ENCODE measurements at places on chromosomes 11 and 22.

GRCh38 chr22:41216984-41217383 lies 11.9 kb downstream of the L3MBTL2 start:
- DNase-seq: no peak

DNA sequence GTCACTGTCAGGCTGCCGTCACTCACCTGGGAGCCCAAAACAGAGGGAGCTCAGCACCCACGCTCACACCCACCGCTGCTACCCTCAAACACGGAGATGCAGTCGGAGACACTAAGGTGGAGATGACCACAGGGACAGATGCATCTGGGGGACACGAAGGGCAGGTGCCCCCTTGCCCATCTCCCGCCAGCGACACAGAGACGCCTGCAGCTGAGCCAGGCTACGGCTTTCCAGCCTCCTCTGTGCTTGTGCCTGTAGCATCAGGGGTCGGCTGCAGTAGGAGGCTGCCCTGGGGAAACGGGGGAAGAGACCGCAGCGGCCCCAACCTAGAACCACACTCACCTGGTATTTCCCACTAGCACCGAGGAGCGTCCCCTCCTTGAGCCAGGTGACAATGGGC lies 19.3 kb downstream of the IGSF9B start:
- no peak for DNase-seq

DNA sequence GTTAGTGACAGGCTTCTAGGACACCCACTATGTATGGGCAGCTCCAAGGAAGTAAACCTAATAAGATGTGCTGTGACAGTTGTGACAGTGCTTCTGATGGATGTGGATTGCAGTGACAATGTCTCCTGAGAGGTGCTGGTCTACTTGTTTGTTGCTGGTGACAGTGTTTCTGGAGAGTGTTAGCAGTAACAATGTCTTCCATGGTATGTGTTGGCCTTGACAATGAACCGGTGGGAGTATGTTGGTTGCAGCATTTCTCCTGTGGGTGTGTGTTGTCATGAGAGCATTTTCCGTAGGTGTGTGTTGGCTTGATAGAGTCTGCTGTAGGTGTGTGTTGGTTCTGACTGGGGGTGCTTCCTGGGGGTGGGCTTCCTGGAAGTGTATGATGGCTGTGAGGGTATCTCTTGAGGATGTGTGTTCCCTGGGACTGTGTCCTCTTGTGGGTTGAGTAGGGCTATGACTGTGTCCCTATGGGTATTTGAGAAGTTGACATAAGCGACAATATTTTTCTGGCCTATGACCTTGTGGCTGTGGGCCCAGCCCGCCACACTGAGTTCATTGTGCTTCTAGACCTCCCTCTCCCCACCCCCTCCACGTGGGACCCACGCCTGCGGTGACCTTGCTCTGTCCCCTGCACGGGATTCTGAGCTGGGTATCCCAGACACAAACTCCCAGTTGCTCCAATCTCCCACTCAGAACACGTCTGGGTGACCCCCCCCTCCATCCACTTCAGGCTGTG lies 1.2 kb downstream of the DCHS1 start:
- no peak for DNase-seq

- DNase-seq: no peak
Measured at GRCh38 chr22:47612311-47612910, 850.0 kb downstream of the TBC1D22A start.

DNA sequence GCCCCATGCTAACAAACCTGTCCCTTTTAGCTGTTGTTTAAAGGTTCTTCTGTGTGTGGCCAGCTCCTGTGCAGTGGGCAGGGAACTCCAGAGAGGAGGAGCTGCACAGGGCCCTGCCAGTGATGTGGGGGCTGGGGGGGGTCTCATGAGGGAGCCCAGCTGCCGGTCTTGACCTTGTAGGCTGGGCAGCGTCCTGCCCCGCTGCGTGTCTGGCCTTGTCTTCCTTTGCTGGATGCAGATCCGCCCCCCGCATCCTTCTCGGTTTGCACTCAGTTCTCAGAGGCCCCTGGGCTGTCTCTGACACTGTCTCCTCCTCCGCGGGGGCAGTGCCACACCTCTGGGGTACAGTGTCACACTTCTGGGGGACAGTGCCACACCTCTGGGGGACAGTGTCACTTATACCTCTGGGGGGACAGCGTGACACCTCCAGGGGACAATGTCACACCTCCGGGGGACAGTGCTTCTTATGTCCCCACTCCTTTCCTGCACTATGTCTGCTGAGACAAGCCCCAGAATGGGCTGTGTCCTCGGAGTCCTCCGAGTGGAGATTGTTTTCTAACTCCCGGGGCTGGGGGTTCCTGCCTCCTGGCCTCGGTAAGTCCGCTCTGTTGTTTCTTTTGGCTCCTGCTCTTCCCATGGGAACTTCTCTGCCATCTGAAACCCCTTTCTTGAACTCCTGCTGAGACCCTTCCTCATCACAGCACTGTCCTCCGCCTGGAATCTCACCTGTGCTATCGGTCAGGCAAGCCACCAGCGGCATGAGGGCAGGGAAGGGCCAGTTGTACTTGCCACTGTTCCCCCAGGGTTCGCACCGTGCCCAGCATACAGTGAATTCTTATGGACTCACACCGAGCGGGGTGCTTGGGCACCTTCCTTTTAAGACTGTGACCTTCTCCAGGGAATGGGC lies 788.3 kb downstream of the TBC1D22A start:
- no peak for DNase-seq

- no peak for DNase-seq
Measured at GRCh38 chr11:131246663-131247062, 123.8 kb upstream of the NTM start.

DNA sequence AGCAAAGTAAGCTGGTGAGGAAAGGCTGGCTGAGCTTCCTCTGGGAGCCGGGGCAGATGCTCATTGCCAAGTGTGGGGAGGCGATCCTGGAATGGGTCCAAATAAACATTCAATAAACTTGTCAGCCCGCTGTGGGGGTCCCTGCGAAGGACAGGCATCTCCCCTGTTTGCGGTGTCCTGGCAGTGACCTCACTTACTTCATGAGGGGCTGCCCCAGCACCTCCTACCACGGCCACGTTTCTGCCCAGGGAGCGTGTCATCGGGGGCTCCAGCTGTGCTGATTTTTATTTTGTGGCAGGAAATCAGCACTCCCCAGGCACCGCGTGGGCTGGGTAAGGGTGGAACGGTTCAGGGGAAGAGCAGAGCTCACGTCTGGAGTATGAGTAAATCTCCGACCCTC lies 493.9 kb upstream of the B3GAT1 start:
- DNase-seq: no peak

GRCh38 chr11:25211635-25212254 lies 714.9 kb downstream of the LUZP2 start:
- DNase-seq: no peak

DNA sequence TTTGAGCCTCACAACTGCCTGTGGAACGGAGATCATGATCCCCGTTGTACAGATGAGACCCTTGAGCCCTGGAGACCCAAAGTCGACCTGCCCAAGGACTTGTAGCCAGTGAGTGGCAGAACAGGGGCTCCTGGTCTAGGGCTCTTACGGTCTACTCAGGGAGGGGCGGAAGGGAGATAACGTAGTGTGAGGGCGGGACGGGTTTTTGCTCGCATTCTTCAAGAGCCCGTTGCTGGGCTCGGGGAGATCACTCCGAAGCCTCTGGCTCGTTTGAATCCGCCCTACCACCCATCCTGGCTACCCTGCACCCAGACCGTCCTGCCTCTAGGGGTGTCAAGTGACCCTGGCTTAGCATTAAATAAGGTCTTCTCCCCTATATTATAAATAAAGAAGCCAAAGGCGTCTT lies 639 bp downstream of the CRY2 start:
- peak; percentile 49 for DNase-seq

DNA sequence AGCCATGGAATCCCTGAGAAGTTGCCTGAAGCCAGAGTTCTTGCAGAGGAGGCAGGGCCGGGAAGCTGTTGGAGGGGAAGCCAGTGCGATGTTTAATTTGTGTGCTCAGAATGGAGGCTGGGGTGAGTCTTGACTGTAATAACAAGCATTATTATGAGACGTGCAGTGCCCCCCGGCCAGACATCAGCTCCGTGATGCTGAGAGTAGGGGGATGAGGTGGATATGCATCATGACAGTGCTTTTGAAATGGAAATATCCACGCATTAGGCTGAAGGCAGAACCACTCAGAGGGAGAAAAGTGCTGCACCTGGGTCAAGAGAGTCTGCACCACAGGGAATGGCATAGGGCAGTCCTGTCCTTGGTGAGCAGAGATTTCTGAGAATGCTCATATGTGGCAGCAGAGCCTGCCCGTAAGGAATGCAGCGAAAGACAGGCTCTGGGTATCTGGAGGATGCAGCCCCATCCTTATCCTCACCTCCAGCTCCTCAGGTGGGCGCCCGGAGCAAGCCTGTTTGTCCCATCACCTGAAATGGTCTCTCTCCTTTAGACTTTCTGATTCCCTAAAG lies 37.6 kb upstream of the SEZ6L start:
- DNase-seq: no peak

GRCh38 chr11:130462101-130462885 lies 13.8 kb downstream of the ADAMTS15 start:
- DNase-seq: no peak

GRCh38 chr11:10495464-10495786 lies 40.4 kb downstream of the AMPD3 start:
- DNase-seq: no peak

DNA sequence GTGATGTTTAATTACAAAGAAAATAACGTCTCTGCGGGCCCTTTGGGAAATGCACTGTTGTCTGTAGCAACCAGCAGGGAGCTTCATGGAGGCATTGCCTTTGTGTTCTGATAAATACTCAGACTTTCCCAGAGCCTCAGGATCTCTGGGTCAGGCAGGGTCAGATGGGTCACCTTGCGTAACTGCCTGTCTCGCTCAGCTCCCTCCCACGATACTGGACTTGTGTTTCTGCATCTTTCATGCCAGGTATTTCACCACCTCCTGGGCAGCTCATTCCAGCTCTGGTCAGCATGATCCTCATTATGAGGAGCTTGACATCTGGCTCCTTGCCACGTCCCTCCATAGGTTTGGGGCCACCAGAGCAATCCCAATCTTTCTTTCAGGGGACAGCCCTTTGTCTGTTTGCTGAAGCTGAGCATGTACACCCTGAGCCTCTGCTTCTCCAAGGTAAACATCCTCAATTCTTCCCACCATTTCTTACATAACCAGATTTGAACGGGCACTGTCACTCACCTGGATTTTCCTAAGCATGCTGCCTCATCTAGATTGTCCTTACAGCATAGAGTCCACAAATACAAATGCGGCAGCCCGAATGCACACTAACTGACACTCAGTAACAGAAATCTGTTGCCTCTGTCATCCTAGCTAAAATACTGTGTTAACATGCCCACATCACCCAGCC lies 162.3 kb downstream of the LARGE1 start:
- no peak for DNase-seq

All from HAP-1 (cell line).